ENCODE measurements at places on chromosomes 3 and 15.

- peak; percentile 45 for DNase-seq
Measured at GRCh38 chr15:100764778-100765466, 114.7 kb upstream of the ALDH1A3 start.

DNA sequence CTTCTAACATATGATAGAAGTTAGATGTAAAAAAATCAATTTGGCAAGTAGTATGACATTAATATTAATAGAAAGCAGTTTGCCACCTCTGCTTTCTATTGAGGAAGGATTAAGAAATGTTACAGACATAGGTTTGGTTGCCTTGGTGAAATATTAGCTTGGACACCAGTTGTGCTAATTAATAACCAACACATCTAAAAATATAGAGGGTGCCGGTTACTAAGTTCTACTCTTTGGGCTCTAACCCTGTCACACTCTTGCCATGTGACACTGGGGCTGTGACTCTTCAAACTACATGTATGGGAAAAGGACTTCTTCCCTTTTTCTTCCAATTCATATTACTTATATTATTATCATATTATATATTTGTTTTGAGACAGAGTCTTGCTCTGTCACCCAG, 64.4 kb downstream of the TRIM71 start:
- no peak for DNase-seq

DNA sequence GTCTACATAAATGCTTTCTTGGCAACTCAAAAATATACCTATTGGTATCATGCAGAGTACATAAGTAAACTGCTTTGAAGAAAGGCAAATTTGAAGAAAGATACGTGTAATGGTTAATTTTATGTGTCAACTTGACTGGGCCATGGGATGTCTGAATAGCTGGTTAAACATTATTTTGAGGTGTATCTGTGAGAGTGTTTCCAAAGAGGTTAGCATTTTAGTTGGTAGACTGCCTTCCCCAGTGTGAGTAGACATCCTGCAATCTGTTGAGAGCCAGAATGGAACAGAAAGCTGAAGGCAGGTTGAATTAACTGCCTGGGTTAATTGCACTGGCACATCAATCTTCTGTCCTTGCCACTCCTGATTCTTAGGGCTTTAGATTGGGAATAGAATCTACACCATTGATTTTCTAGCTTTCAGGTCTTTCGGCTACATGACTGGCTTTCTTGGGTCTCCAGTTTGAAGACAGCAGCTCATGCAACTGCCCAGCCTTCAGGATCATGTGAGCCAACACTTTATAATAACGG, 98.3 kb downstream of the CMSS1 start:
- DNase-seq = no peak

DNA sequence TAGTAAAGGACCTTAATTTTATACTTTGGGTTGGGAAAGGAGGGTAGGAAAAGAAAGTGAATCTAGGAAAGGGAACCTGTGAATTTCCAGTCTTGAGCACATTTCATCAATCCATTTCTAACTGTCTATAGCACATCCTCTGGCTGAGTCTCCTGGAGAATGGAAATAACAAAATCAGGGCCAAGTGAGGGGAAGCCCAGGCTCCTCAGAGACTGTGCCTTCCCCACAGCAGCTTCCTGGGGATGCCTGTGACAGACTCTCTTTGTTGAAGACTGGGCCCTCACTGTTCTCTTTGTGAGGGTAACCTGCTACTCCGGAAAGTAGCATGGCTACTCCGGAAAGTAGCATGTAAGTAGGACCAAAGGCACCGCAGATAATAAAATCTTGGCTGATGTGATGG, 22.6 kb upstream of the CSPG5 start:
- DNase-seq = no peak

GRCh38 chr3:184218814-184219213, 10.6 kb upstream of the VWA5B2 start:
- DNase-seq = no peak

DNA sequence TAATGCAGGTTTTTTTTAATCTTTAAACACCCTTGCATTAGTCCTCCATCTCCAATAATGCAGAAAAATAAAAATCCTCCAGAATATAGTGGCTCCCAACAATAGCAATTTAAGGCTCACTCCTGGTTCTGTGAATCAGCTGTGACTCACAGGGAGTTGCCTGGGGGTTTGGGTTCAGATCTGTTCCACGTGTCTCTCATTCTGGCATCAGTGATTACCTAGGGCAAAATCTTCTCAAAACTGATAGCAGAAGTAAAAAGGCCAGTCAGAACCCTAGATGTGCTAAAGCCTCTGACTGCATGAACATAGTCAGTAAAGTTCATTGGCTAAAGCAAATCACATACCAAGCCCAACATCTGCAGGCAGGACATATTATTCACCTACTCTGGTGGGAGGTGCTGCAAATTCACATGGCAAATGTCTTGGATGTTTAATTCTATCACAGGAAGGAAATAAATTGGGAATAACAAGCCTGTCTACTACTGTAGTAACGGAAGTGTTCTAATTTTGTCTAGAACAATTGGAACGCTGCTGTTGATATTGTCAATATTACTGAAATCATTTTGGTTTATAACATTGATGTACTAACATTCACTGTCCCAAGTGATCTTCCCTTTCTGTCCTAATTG, 364.1 kb upstream of the CNTN4 start:
- no peak for DNase-seq

- DNase-seq = no peak
Measured at GRCh38 chr15:41323611-41324010, 8.8 kb downstream of the OIP5 start.

DNA sequence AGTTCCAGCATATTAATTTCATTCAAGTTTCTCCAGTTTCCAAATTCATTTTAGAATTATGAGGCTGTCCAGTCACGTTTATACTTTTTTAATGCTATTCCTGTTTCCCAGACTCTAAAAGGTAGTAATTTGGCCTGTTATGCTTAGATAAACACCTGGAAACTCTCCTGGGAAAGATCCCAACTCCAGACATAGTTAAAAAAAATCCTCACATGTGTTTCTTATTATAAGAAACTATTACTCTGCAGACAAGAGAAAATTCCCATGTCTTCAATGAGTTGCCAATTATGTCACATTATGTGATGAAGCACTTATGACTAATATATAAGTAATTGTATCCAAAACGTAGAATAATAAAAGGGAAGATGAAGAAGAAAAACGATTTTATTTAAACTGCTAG, 137.1 kb upstream of the TMC3 start:
- no peak for DNase-seq

DNA sequence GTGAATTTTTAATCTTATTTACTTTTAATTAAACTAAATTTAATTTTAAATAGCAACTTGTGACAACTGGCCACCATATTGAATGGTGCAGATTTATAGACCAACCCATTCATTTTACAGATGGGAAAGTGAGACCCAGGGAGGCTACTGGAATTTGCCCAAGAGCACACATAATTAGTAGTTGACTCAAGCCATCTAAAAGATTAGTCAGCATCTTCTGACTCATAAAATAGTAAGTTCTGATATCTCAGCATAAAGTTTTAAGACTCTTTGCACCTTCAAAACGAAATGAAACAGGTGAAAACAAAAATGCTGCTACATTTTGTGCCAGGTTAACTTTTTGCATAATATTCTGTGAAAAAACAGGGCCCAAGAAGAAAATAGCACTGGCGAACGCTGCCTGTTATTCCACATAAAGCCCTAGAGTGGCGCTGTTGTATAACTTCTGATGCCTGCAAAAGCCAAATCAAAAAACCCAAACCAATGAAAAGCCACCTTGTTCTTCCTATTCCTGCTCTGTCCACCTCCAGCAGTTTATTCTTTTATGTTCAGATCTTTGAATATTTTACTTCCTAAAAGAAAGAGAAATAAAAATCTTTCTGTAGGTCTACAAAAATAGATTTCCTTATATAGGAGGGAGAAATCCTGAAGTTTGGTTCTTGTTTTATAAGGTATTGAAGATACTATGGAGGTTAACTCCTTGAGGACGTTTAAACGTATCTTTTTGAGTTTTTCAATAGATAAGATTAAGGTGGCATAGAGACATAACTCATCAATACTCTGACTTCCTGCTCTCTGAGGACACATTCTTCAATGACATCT, 62.8 kb downstream of the OTOL1 start:
- DNase-seq = no peak

GRCh38 chr3:103052236-103052830, 617.5 kb downstream of the ZPLD1 start:
- DNase-seq = no peak

DNA sequence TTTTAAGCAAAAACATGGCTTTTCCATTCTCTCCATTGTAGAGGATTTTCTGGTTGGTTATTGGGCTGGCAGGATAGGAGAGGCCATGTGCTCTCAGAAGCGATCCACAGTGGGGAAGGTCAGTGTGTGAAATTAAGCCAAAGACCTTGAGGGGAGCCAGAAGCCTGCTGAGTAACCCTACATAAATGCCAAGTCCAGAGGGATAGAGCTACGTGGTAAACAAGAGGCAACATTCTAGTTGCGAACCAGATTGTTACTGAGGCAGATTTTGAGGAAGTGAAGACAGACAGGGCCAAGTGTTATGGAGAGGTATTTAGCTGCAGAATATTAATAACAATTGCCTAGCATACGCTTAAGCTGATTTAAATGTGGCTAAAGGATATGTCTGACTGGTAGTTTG, 592.8 kb upstream of the GBE1 start:
- no peak for DNase-seq

- DNase-seq = no peak
Measured at GRCh38 chr3:101735833-101736232, 11.4 kb downstream of the CEP97 start.

DNA sequence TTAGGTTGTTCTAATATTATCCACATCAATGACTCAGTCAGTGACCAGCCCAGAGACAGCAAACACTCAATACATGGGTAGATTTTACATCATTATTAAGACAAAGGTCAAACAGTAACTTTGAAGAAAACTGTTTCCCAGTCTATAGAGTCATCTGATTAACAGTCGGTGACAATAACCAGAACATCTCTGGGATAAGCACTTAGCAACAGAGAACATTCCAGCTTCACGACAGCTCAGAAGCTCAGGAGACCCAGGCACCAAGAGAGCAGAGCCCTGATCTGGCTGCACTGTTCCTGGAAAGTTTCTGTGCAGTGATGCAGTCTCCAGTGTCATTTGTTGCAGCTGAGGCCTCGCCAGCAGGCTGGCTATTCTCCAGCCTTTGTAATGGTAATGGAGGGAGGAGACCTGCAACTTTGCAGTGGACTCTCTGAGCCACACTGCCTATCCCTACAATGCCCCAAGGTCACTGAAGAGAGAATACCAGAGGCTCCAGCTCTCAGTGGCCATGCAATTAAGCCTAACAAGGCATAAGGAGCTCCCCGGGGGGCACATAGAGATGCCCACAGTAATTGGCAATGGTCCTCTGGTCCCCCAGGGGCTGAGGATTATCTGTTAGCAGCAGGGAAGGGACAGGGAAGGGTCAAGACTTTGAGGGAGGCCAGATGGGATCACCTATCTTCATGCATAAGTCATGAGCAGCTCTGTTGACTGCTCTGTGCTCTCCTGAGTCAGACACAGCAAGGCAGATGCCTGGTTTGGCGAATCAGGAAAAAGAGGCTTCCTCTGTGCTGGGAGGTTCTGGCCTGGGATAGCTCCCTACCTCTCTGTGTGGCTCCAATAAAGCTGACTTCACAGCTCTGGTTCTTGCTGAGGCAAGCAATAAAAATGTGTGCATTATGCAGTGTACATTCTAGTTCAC, 163.6 kb downstream of the CTNNB1 start:
- no peak for DNase-seq

DNA sequence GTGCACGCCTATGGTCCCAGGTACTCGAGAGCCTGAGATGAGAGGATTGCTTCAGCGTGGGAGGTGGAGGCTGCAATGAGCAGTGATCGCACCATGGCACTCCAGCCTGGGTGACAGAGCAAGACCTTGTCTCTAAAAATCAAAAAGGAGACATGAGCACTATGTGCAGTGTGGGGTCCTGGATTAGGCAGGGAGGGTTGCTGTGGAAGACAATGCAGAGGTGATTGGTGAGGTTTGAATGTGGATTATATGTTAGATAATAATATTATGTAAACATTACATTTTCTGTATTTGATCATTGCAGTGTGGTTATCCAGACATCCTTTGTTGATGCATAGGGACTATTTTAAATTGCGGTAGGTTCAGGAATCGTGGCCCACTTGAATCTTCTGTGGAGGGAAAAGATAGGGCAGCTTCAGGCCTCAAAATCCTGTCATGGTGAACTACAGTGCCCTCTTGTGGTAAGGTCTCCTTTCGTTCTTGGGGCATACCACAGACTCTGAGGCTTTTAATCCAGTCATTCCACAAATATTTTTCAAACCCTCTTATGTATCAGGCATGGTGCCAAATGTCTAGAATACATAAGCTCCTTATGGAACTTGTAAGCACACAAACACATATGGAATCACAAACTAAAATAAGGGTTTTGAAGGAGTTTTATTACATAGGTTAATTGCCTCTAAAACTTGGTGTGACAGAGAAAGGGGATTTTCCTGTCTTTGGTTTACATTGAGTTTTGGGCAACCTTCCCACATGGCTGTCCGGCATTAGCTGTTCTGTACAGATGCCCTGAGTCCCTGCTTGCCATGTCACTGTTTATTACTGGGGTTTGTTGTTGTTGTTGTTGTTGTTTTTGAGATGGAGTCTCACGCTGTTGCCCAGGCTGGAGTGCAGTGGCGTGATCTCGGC, 37.7 kb downstream of the GPD1L start:
- DNase-seq = peak; percentile 91

DNA sequence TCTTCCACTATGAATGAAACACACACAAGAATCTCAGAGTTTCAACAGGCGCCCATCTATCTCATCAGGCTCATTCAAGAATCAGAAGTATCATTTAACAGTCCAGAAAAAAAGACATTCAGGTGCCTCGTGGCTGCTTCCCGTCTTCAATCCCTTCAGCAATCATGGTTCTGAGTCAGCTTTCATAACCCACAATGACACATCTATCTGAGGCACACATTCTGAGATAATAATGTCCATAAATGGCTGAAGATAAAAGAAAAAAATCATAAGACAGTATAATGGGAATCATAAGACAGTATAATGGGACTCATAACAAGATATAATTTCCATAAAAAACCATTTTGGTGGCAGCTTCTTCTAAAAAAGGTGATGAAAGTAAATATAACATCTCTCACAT, 52.4 kb downstream of the TNIK start:
- no peak for DNase-seq

- no peak for DNase-seq
Measured at GRCh38 chr3:125212091-125212508, 448 bp downstream of the SLC12A8 start.

- no peak for DNase-seq
Measured at GRCh38 chr3:171699601-171700000, 110.7 kb downstream of the PLD1 start.

GRCh38 chr3:108008931-108009639, 81.7 kb downstream of the CD47 start:
- DNase-seq = peak; percentile 56

DNA sequence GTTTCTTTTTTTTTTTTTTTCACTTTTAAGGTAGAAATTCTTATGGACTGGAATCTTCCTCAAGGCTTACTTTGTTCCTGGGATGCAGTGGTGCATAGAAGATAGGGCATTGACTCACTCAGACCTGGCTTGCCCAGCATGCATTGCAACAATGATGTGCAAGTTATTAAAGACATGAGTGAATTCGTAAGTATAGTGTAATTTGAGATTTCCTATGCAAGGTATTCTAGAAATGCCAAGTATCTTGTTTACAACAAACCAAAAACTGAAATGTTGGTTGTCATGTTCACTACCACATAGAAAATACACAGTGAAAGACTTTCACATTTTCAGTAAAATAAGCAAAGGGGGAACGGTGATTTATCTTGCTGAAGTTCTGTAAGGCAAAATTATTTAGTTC, 56.5 kb upstream of the FNDC3B start:
- peak; percentile 53 for DNase-seq

- DNase-seq = no peak
Measured at GRCh38 chr3:184467171-184467570, 87.3 kb downstream of the CHRD start.

Data from AG04450 (cell line).